NCI-H2081 treated with DMSO at 0.1 percent for 48 hours (cell line): ENCODE measurements at places on chromosomes 13 and 19.

DNA sequence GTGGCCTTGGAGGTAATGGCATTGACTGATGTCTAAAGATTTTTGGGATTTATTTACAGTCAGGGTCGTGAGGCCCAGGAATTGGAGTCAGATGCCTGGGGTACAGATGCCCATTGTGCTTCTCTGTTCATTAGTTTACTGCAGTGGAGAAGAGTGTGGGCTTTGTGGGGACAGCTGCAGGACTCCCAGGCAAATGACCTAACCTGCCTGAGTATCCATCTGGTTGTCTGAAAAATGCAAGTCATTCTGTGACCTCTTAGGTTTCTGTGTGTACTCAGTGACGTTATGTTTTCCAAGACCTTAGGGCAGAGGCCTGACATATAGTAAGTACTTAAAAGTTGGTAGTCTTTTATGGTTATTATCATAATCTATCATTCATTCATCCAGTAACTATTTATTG is 60.5 kb downstream of the SPATA13 start:
- DNase-seq, result no peak

GRCh38 chr13:113731192-113732175 is 27.5 kb upstream of the TMEM255B start:
- DNase-seq, result no peak

DNA sequence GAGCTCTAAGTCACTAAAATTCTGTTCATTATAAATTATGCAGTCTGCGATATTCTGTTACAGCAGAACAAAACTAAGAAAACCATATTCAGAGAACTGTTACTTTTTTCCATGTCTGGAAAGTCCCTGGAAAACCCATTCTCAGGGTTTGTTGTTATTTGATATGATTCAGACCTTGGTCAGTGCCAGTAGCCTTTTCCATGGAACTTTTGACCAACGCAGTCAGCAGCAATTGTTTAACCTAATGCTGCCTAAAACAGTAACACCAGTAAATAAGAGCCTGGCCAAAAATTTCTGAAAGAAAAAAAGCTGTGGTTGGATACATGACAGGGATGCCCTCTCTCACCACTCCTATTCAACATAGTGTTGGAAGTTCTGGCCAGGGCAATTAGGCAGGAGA is 402.7 kb downstream of the TBC1D4 start:
- DNase-seq, result no peak

GRCh38 chr13:99989276-99990125 is 7.9 kb downstream of the ZIC2 start:
- no peak for DNase-seq

- DNase-seq, result no peak
Measured at GRCh38 chr19:2462635-2463421, 6.1 kb upstream of the LMNB2 start.

GRCh38 chr13:113845723-113846635 is 17.9 kb downstream of the GAS6 start:
- DNase-seq, result no peak

DNA sequence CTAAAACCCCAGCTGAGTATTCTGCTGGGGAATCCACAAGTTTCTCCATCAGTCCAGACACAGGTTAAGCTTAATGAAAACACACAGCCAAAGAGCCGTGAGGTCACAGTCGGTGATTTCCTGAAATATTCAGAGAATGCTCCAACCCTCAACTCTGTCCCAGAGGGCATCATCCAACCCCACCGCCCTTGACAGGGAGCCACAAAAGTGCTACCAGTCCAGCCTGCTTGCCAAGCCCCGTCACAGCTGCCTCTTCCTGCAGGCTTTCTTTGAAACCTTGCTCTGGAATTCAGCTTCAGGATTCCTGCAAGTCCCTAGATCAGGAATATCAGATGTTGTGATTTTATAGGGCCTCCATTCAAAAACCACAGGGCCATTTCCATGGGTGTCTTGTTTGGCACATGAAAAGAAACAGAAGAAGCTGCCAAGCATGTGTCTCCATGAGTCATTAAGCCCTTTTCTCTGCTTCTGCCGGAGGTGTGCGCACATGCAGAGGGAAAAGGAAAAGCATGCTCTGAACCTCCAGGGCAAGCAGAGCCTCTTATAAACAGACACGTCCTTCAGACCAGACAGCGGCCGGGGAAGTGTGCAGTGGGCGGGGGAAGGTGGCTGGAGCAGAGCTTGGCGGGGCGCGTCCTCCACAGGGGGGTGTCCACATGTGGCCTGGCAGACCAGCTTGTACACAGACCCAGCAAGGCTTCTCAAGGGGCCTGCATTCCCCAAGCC is 164.7 kb downstream of the KATNAL1 start:
- no peak for DNase-seq

DNA sequence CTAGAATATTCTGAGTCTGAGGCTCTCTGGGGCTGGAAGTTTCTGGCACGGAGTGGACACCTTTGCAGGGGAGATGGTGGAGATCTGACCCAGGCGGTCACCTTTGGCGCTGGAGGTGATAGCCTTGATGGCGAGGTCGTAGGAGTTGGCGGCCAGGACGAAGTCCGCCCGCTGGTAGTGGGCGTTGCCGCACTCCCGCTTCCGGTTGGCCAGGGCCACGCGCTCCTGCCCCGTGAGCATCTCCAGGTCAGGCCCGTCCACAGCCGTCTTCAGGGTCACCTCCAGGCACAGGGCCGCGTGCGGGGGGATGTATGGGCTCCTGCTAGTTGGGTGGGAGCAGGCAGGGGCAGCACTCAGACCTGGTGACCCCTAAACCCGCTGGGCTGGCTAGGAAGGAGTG is 5.3 kb downstream of the FKBP8 start:
- no peak for DNase-seq

DNA sequence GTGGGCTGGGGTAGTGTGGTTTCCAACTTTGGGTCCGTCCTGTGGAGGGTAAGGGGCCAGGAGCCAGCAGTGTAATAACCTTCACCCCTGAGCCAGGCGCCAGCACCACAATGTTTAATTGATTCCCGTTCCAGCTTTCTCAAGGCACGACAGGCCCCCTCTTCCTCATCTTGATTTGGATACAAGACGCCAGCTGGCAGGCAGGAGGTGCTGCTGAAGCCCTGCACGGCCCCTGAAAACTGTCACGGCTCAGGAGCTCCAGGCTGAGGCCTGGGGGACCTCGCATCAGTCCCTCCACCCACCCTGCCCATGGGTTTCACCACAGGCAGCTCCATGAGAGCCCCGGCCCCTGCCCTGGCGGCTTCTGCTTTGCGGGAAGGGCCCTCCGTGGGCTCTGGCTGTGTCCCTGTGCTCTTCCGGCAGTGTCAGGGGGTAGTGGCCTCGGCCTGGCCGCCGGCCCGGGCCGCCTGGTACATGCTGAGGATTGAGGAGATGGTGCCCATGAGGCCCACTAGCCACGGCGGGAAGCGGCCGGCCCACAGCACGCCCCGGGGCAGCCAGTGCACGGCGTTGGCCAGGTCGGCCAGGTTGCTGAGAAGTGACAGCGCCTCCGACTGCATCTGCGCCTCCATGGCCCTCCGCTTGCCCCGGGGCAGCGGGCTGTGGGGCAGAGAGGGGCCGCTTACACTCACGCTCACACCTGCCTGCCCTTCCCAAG is 11.9 kb downstream of the PEX11G start:
- DNase-seq, result no peak

GRCh38 chr13:48810013-48810412 is 156.3 kb downstream of the CYSLTR2 start:
- DNase-seq, result no peak

- no peak for DNase-seq
Measured at GRCh38 chr19:54875506-54875905, 1.5 kb downstream of the FCAR start.

GRCh38 chr19:2050349-2050990 is 574 bp downstream of the MKNK2 start:
- DNase-seq, result no peak

- DNase-seq, result no peak
Measured at GRCh38 chr13:23792680-23793079, 96.5 kb downstream of the MIPEP start.

DNA sequence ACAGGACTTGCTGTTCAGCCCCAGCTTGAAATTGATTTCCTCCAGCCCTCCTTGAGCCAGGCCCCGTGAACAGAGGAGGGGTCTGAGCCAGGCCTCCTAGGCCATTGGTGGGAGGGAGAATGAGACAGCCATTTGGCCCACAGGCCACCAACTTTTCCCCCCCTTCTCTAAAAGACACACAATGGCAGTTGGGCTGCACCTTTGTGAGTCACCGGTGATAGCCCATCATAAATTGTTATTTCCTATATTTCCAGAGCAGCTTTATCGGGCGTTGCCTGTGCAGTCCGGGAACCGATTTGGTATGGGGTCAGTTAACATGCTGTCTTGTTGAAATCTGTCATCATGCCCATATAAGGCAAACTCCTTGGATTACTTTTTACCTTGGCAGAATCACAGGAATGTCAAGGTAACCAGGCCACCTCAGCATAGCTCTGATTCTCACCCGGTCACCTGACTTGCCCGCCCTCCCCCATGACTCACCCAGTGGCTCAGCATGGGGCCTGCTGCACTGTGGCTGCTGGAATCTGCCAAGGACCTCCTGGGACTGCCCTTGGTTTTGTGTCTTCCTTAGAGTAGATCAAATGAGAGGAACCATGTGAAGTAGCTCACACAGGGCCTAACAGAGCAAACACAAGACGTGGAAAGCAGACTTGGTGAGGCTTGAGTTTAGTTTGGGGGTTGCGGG is 36.1 kb downstream of the ACTN4 start:
- DNase-seq, result no peak

DNA sequence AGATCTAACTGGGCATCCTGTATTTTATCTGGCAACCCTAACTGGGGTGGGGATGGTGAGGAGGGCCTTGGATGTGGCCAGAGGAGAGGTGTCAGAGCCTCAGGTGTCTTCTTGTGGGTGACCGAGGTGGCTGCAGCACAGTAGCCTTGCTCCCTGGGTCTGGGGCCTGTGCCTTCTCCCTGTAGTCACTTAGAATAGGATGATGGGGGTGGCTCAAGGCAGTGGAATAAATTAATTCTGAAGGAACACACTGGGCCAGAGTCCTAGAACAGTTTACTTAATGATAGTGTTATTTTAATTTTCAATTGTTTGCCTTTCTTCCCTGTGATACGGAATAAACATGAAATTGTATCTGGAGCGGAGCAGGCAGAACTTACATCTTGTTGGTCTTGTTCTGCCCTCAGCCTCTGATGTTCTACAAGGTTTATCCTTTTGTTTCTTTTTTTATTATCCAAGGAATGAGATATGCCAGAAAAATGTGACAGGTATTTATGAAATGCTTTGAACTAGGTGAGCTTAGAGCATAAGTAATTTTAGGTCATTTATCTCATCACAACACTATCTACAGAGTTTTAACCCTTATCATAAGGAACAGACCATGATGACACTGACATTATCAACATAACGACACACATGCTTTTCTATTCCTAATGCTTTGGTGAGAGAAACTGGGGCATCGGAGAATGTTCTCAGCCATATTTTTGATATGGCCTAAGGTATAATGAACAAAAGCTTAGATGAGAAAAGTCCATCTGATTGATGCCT is 51.4 kb downstream of the LRCH1 start:
- DNase-seq, result no peak

- no peak for DNase-seq
Measured at GRCh38 chr19:49148784-49149651, 6.2 kb downstream of the HRC start.

GRCh38 chr13:104805346-104805745 is 1730.1 kb downstream of the EFNB2 start:
- DNase-seq, result no peak

DNA sequence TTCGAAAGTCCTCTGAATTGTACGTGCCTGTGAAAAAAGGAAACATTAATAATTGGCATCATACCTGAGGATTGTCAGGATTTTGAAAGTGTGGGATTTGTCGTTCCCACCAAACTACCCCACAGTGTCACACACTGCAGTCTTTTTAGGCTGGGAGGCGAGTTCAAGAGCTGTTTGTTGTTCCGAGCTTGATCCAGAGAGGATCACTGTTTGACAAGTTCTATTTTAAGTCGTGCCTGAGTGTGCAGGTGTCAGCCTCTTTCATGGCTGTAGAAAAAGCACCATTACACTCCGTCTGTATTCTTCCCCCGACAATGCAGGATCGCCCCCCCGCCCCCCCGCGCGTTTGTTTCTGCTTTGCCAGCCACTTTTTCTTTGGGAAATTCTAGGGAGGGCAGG is 635 bp upstream of the NBEA start:
- DNase-seq, result no peak

DNA sequence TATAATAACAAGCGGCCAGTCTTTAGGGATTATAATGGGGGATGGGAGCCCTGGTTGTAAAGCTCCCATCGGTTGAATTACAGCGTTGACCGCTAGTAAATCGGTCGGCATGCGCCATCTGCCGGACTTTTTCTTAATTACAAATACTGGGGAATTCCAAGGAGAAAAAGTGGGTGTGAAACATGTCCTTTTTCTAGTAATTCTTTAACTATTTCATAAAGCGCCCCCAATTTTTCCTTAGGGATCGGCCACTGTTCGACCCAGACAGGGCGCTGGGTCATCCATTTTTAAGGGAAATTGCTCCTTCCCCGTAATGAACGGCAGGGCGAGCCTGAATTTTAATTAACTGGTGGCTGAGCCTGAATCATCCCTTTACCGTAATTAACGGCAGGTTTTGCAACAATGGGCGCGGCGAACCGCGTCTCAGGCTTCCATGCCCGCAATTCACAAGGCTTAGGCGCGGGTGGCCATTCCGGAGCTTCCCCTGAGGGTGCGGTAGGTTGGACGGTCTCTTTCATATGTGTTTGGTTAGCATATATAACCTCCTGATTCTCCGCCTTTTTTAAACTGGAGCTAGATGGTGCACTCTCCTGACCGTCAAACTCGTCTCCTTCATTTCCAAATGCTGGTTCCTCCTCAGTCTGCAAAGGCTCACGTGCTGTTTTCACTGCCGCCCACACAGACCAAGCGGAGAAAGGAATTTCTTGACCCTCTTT is 30.2 kb upstream of the EVI5L start:
- peak; percentile 29 for DNase-seq

- DNase-seq, result no peak
Measured at GRCh38 chr19:55529636-55530234, 7.2 kb downstream of the SBK2 start.

GRCh38 chr19:53158119-53158656 is 665 bp downstream of the ZNF347 start:
- no peak for DNase-seq

DNA sequence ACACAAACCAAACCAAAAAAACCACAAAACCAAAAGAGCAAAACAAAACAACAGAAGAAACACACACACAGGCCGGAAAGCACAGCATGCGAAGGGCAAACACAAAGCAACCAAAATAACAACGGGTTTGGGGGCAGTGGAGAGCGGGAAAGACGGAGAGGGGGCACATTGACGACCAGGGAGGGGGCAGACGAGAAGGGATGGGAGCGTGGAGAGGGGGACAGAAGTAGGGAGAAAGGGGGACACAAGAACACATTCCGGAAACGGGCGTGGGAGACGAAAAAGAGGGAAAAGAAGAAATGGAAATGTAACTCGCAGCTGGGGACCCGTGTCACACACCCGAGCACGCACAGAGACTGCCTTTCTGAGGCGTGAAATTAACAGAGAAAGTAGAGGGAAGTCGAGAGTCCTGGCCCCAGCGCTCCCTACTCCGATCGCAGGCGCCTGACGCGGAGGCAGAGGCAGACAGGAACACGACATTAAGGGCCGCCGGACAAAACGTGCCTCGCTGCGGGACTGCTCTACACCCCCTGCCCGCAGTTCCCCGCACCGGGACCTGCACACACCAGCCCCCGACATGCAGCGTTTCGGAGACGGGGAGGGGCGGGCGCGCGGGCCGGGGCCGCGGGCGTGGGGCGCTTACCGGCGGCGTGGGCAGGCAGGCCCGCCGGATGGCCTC is 652 bp downstream of the POU4F1 start:
- DNase-seq, result no peak

GRCh38 chr19:48746110-48746509 is 599 bp downstream of the IZUMO1 start:
- no peak for DNase-seq
